ENCODE measurements at places on chromosomes 11 and 22. TPM values are rescaled to one million over a fixed set of nuclear protein-coding genes. Genes with fewer than 3 reads are reported as not detected.

The CELSR1 gene
- 9.4 TPM for polyA plus RNA-seq

The SCGB1A1 gene
- polyA plus RNA-seq, result 27.2 TPM

The BIK gene
- polyA plus RNA-seq, result 5.5 TPM

The RHOD gene
- polyA plus RNA-seq, result 11.3 TPM

The ADAMTS8 gene
- polyA plus RNA-seq, result 0.37 TPM

The INSC gene
- 0.66 TPM for polyA plus RNA-seq

The TYMP gene
- 156 TPM for polyA plus RNA-seq

The PDE2A gene
- polyA plus RNA-seq, result 16.9 TPM

The CHEK1 gene
- 3.8 TPM for polyA plus RNA-seq

The GGT1 gene
- 26.4 TPM for polyA plus RNA-seq

The SGSM1 gene
- 0.71 TPM for polyA plus RNA-seq

The INS gene
- polyA plus RNA-seq, result 2.4 TPM

The APOL5 gene
- polyA plus RNA-seq, result 0.09 TPM

The USH1C gene
- 0.57 TPM for polyA plus RNA-seq

The DMC1 gene
- polyA plus RNA-seq, result 0.30 TPM

The CDKN1C gene
- 23.8 TPM for polyA plus RNA-seq

The RNF141 gene
- polyA plus RNA-seq, result 20.0 TPM

The STARD10 gene
- polyA plus RNA-seq, result 39.7 TPM

The CD44 gene
- polyA plus RNA-seq, result 78.7 TPM

The CRYBA4 gene
- polyA plus RNA-seq, result 1.6 TPM

The TTC38 gene
- 10.3 TPM for polyA plus RNA-seq

The OR5B21 gene
- not detected for polyA plus RNA-seq

The MIOX gene
- 1.7 TPM for polyA plus RNA-seq
